Stimulated activated CD8-positive, alpha-beta memory T cell treated with anti-CD3 and anti-CD28 coated beads, Interleukin-4, amount 100 ng/mL, for 1 hour (primary cell): ENCODE measurements at places on chromosomes 13 and 19.

- no peak for DNase-seq
Observed at GRCh38 chr19:8515317-8515716, 1.4 kb upstream of the ZNF414 start.

DNA sequence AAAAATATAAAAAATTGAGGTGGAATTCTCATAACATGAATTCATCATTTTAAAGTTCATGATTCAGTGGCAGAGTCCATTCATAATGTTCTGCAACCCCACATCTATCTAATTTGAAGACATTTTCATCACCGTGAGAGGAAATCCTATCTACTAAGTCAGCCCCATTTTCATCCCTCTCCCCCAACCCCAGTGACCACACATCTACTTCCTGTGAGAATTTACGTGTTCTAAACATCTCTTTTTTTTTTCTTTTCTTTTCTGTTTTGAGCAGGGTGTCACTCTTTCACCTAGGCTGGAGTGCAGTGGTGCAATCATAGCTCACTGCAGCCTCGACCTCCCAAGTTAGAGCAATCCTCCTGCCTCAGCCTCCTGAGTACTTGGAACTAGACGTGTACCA is 17.5 kb downstream of the ATCAY start:
- no peak for DNase-seq

DNA sequence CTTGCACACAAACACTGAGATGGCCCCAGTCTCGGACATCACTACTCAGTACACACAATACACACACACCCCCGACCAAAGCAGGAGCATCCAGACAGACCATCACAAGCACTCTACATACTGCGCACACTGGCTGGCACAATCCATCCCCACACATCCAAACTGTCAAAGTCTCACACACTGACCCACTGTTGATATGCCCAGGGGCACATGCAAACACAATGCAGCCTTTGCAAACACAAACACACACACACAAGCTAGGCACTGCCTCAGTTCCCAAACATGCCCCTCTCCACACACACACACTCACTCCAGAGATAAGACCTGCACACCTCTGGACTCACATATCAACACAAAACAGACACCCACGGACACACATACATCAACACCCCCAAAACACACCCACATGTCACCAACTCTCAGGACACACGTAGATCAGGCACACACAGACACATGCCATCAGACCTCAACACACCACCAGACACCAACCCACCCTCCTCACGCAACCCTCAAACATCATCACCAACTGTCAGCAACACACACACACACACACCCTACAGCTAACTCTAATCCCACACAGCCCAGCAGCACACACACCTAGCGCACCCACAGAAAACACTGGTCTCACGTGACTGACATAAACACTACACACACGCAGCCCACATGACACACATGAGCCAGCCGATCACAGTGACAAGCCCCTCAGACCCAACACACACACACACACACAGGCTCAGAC is 1.9 kb downstream of the BBC3 start:
- DNase-seq = no peak

DNA sequence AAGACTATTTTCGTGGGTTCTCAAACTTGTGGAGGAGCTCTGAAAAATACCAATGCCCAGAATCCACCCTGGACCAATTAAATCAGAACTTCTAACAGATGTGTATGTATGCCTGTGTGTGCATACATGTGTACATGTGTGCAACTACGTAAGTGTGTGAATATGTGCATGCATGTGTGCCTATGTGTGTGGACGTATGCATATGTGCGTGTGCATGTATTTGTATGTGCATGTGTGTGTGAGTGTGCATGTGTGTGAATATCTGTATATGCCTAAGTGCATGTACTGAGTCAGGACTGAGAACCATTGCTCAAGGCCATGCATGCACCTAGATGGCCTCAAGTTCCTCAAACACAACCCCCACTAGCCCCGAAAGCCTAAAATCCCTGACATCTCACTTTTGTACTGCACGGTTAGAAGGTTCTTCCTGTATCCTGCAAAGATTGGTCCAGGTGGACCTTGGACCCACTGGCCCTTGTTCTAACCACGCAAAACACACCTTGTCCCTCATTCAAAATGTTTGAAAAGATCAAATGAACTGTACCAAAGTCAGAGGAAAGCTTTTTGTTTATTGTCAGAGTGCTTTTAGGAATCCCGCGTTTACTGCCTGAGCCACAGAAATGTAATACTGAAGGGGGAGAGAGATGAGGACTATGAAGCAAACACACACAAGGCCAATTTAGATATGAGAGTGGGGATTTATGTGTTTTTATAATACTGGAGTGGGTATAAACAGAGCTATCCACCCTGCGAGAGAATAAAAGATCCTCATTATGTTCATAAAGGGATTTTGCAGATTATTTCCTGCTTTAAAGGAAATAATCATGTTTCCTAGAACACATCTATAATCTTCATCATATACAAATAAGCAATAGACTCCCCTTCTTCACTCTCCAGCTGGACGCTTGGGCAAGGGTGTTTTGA is 39.1 kb downstream of the LATS2 start:
- no peak for DNase-seq
